Fibroblast of skin of back (primary cell): ENCODE measurements at places on chromosomes 5 and 9.

GRCh38 chr9:18531136-18532065 is 57.4 kb downstream of the ADAMTSL1 start:
- DNase-seq: peak; percentile 11

- no peak for DNase-seq
Observed at GRCh38 chr9:34988218-34989002, 1.1 kb upstream of the DNAJB5 start.

DNA sequence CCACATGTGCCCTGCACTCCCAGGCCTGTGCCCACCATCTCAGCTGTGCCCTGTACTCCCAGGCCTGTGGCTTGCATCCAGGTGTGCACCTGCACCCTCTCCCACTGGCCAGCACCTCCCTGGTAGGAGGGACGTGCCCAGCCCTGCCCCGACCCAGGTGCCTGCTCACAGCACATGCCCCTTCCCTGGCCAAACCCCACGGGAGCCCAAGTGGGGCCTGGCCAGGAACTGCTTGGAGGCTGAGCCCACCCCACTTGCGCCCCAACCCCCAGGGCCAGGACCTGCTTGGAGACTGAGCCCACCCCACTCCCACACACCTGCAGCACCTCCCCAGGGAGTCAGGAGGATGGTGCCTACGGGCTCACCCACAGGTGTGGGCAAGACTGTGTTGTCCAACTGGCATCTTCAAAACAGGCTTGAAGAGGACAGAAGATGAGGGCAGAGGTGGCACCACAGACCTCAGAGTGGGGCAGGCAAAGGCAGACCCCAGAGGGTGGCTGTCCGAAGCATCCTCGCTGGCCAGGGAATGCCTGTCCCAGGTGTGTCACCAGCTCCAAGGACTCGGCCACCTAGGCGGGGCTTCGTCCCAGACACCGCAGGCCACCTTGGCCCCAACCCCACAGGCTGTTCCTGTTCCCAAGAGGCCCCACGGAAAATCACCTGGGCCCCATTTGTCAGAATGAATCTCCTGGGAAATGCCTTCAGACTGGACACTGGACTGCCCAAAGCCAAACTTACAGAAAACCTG is 10.8 kb downstream of the ZDHHC11B start:
- no peak for DNase-seq

- no peak for DNase-seq
Observed at GRCh38 chr9:88995200-88995577, 3.9 kb downstream of the S1PR3 start.

- no peak for DNase-seq
Observed at GRCh38 chr5:168879331-168879730, 300.2 kb upstream of the PANK3 start.

- no peak for DNase-seq
Observed at GRCh38 chr5:125537661-125538060, 791.2 kb upstream of the ZNF608 start.

DNA sequence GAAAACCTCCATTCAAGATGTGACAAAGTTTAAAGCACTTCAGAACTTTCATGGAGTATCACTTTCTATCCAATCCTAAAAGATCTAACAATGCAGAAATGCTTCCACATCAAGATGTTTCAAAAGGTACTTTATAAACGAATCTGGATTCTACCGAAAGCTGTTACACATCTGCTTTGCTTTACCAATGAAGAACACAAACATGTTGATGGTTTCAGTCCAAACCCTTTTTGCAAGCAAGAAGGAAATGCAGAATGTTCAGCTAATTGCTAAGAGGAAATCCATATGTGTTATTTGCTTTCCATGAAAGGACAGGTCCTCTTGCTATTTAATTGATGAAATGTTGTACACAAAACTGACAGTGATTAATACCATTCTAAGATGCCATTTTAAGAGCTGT is 419.6 kb downstream of the EFNA5 start:
- DNase-seq: no peak

- no peak for DNase-seq
Observed at GRCh38 chr5:156312897-156313694, 13.9 kb upstream of the SGCD start.

- no peak for DNase-seq
Observed at GRCh38 chr5:52544738-52545137, 243.0 kb upstream of the ITGA1 start.

- no peak for DNase-seq
Observed at GRCh38 chr9:136222906-136223285, 18.0 kb upstream of the LHX3 start.

DNA sequence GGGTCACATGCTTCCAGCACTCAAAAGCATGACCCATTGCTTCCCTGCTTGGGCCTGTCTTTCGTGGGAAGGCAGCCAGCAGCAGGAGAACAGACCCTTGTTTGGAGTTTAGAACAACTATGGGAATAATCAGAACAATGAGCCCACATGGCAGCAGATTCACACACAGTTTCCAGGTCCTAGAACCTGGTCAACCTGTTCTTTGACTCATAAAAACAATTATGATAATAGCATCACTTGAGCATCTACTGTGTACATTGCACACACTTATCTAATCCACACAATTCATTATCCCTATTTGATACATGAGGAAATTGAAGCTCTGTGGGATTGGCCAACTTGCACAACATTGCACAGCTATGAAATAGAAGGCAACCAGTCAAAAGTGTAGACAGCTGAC is 41.7 kb downstream of the KLF4 start:
- no peak for DNase-seq

DNA sequence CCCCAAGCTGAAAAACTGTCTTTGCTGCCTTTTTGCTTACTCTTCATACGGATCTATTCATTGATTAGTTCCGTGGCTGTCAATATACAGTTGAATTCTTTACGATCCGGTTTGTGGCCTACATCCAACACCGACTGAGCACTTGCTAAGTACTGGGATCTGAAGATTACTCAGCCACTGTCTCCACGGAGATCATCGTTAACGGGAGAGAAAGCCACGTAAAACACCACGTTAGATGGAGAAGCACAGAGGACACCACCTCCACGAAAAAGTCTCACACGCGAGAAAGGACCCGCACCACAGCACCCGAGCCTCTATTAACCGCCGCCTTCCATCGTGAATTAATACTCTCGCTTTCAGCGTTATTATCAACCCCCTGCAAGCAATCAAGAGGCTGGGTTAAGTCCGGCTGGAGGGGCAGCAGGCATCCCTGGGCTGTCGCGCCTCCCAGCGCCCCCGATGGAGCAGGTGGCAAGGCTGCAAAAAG is 650 bp downstream of the ELP1 start:
- DNase-seq: peak; percentile 8

DNA sequence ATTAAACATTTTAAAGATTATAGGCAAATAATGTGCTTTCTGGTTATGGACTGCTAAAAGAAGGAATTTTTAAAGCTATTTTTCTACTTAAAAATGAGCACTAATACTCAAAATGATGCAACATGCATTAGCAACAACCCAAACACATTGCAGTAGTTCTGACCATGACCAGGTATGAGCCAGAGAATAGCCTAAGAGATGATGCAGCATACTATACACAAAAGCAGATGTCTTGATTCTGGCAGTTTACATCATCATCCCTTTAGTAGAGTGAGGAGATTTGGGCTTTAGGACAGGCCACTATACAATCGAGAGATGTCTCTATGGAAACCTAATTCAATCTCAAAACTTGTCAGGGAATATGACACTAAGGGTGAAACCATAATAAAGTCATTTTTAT is 307.1 kb downstream of the PRR16 start:
- DNase-seq: no peak

DNA sequence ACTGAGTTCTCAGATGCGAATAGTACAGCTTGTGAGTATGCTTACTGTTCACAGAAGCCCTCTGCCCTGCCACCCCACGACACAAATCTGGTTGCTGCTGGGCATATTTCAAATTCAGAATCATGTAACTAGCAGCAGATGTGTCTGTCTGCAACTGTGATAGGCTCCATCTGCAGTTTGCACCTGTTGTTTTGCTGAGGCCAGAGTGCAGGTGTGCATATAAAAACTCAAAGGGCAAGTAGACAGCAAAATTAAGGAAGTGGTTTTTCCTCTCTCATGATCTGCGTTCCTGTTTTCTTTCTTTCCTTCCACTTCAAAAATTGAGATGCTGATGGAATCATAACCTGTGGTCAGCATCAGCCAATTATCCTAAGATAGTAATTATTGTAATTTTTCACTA is 1000.5 kb downstream of the PTPRD start:
- no peak for DNase-seq

DNA sequence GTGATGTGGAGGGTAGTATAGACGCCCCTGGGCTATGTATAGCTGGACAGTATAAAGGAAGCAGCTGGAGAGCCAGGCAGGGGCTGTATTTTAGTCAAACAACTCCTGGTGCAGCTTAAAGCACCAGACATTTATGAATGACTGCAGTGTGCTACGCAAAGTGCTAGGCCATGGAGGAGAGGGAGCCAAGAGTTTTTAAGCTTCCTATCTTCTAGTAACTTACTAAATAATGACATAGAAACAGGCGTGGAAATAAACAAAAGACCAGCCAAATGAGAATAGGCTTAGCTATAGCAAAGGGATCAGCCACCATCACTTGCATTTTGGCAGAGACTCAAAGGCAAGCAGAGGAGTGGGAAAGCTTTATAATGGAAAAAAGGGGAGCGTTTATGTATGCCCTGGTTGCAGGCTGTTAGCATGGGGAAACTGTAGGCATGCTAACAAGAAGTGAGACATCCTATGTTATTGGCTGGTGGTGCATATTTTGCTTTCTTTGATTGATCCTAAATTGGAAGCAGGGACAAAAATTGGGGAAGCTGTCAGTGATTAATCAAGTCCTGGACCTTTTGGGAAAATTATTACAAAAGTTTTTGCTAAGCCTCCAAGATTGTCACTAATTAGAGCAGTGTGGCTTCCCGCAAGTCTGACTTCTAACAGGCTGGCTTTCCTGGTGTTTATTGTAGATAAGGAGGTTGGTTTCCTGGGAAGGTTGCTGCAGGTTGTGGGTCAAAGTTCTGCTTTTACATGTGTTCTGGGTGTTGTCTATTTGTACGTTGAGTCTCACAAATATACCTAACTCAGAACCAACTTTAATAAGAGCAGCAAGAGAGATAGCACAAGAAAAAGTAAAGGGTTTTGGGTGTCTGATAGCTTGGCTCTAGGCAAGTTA is 46.6 kb downstream of the RAB3C start:
- DNase-seq: no peak

GRCh38 chr5:141913560-141914198 is 10.0 kb upstream of the DELE1 start:
- no peak for DNase-seq

DNA sequence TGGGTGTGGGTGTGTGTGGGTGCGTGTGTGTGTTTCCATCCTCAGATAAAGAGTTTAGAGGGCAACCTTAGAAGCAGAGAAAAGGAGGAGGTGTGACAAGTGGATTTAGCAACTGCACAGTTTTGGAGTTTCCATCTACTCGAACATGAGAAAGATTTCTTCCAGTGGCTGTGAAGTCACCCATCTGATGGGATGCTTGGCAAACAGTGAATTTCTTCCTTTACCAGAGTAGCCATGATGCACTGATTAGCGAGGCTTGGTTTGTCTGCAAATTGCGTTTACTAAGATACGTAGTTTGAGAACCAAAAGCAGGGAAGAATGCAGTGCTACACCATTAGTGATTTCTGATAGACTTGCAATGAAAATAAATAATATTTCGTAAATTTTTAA is 791 bp upstream of the STARD4 start:
- no peak for DNase-seq

DNA sequence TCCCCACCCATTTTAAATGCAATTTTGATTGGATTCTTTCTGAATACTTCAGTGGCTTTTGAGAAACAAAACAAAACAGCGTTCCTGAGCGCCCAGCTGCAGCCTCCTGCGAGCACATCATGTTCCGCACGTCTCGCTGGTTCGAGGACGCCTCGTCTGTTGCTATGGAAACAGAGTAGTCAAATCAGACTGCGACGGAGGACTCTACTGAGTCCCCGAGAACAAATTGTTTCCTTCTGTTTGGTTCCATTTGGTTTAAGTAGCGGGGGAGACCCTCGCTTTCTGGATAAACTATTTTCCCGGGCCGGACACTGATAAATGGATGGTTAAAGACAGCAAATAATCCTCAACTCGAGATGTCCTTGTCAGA is 69.0 kb downstream of the SLC28A3 start:
- DNase-seq: peak; percentile 84

- no peak for DNase-seq
Observed at GRCh38 chr5:69494452-69494851, 1.9 kb downstream of the OCLN start.

- DNase-seq: no peak
Observed at GRCh38 chr5:177508837-177509236, 789 bp downstream of the DOK3 start.

- DNase-seq: no peak
Observed at GRCh38 chr5:80048084-80048780, 13.1 kb downstream of the THBS4 start.

DNA sequence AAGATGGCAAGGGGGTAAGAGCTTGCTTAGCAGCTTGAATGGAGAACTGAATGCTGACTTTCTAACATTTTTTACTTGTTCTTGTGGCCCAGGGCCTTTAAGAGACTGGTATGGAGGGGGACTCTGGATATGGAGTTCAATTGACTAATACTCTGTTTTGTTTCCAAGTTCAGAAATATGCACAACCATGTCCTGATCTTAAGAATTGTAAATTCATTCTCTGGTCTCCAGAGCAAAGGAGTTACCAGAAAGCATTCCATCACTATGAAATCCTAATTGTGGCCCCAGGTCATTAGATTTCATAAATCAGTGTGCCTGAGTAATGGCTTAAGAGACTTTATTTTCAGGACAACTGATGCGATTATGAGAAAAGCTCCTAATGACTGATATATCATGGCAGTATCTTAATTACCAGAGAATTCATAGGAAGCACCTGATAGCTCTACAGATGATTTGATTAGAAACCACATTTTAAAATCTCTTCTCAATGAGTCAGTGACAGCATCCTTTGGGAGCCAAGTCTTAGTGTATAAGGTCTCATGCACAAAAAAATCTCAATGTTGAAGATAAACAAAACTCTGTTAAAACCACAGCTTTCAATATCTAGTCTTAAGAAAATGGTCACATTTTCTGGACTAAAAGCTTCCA is 613.6 kb upstream of the KLF4 start:
- DNase-seq: peak; percentile 56

GRCh38 chr9:126684345-126684744 is 70.6 kb downstream of the LMX1B start:
- DNase-seq: no peak

DNA sequence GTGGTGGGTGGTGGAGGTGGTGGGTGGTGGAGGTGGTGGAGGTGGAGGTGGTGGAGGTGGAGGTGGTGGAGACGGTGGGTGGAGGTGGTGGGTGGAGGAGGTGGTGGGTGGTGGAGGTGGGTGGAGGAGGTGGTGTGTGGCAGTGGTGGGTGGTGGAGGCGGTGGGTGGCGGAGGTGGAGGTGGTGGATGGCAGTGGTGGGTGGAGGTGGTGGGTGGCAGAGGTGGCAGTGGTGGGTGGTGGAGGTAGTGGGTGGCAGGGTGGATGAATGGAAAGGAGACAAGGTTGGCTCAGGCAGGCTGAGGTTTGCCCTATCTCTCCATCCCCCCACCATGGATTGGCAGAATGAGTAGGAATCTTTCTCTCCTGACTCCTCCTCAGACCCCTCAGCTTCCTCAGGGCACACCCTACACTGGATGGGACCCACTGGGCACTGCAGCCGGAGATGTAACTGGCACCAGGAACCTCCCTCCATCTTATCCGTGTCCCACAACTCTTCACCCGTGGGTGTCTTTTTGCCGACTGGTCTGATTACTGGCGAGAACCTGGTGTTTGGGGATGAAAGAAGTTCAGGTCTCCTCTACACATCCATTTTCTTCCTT is 166.3 kb downstream of the C9orf50 start:
- DNase-seq: no peak
